ENCODE measurements at places on chromosomes 16 and 17.

- DNase-seq = peak; percentile 92
These were observed 84.1 kb upstream of the TOB1 start for GRCh38 chr17:50949989-50950877.

- DNase-seq = no peak
These were observed 17.5 kb downstream of the ACSF2 start for GRCh38 chr17:50443505-50443974.

- DNase-seq = no peak
These were observed 93.1 kb downstream of the VAT1L start for GRCh38 chr16:77881355-77882030.

GRCh38 chr17:35018814-35019213 is 38.5 kb downstream of the LIG3 start:
- no peak for DNase-seq

- DNase-seq = no peak
These were observed 30.2 kb downstream of the TPSG1 start for GRCh38 chr16:1194665-1195392.

DNA sequence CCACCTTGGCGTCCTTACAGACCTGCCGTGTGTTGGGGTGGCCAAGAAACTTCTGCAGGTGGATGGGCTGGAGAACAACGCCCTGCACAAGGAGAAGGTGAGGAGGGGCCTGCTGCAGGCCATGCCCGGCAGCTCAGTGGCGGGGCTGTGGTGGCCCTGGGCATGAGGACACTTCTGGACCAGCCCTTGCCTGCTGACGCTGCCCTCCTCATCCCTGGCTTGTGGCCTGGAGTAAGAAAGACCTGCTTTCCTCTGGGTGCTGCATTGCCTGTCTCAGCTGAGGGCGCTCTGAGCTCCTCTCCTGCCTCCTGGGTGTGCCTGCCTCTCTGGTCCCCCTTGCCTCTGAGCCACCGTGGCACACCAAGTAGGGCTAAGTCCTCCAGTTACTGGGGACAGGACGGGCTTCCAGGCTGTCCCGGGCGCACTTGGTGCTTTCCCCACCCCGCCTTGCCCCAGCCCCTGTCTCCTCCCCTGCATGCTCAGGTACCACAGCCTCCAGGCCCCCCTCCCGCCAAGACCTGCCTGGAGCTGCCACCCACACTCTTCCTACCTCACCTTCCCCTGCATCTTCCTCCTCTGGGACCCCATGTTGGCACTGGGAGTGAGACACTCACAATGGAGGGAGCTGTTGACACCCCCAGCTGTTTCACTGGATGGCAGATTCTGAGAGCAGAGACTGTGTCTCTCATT is 8.7 kb downstream of the ENDOV start:
- DNase-seq = no peak

DNA sequence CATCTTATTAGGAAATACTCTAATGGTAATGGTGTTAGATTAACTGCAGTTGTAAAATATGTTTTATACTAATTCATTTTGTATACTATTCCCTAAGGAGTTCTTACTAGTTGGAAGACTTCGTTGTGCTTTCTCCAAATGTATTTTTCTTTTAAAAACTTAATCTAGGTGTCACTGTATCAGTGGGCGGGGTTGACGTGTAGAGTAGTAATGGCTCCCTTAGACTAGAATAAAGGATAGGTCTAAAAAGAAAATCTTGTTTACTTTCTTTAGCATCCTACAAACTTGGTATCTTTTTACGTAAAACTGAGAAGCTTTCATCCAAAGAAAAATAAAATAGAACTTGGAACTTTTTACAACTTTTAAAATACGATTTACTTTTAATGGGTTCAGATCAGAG is 55.0 kb upstream of the MRC2 start:
- no peak for DNase-seq

DNA sequence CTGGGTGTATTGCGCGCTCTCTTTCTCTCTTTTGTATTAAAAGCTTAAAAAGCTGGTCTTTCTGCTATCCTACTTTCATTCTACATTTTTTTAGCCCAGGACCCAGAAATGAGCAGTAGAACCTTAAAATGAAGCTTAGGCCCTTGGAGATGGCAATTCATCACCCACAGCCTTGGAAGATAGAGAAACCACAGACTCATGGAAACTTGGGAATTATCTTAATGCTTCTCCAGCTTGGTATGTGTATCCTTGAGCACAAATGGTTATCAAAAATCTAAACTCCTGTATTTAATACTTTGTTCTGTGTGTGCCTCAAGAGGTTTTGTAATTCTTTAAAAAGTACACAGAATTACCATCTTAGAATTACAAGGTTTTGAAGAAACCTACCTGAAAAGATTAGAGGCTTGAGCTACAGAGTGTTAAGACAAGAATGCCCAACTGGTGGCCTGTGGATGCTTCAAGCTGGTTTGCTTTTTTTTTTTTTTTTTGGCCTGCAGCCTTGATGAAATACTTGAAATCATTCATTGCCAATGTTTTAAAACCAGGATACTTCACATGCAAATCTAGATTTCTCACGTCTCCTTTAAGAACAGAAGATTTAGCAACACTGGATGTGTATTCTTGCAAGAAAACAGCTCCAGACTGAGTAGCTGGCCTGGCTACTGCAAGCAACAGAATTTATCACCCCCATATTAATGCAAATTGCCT is 105.0 kb downstream of the XYLT1 start:
- DNase-seq = no peak

GRCh38 chr16:54407596-54407995 is 121.0 kb upstream of the IRX3 start:
- DNase-seq = peak; percentile 38

DNA sequence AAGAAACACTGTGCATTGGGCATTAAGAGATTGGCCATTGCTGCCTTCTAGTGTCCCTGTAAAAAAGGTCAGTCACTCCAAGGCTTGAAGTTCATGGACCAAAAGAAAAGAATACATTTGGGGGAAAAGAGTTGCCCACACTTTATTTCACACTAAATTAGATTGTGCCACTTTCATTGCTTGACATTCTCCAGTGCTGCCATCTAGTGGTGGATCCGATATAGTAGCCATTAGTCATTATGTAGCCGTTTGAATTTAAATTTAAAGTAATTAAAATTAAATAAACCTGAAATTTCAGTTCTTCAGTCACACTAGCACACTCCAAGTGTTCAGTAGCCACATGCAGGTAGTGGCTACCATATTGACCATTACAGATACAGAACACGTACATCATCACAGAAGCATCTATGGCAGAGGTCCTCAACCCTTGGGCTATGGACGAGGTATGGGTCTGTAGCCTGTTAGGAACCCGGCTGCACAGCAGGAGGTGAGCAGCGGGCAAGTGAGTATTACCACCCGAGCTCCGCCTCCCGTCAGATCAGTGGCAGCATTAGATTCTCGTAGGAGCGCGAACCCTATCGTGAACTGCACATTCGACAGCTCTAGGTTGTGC is 21.9 kb upstream of the CDH5 start:
- DNase-seq = peak; percentile 61

- DNase-seq = no peak
These were observed 14.7 kb downstream of the NXN start for GRCh38 chr17:964876-965275.

DNA sequence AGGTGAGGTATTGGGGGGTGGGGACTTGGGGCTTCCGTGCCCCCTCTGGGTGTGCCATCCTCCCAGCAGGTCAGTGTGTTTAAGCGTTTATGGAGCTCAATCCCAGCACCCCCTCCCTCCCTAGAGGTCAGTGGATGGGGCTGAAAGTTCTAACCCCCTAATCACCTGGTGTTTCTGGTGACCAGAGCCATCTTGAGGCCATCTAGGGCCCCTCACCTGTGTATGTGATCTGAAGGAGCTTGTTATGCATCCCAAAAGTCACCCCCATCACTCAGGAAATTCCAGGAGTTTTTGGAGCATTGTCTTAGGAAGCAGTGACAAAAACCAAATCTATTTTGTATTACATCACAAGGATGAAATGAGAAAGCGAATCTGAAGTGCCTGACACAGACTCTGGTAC is 67.8 kb upstream of the NOL11 start:
- no peak for DNase-seq

DNA sequence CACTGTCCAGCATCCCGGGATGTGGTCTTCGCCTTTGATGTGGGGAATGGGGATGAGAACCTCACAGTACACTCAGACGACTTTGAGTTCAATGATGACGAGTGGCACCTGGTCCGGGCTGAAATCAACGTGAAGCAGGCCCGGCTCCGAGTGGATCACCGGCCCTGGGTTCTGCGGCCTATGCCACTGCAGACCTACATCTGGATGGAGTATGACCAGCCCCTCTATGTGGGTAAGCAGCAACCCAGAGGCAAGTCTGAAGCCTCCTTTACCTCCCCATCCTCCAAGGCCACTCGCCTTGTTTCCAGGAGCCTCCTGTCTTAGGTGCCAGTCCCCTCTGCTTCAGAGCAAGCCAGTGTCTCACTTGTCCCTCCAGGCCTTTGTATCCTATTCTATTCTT is 10.2 kb downstream of the CNTNAP1 start:
- no peak for DNase-seq

DNA sequence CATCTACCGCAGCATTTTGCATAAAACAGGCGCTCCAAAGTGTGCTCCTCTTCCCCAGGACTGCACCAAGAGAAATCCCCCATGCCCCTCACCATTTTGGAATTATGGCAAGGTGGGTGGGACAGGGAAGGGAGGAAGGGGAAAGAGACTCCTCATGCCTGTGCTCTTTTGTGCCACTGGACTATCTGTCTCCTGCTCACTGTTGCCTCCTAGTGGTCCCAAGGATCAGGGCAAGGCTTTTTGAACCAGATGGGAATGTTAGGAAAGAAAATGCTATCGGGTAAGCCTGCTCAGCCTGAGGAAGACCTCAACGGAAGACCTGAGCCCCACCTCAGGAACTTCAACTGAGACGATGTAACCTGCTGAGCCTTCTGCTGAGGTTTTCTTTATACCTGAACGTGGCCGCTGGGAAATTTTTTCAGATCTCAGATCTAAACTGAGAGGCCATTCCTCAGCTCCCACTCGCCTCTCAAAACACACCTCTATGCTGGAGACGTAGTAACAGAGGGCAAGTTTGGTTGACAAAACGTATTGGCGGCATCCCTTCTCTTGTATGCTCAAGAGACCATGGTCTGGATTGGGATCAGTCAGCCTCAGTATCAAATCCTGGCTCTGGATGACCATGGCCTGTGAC is 58.3 kb downstream of the SPACA3 start:
- DNase-seq = peak; percentile 79

DNA sequence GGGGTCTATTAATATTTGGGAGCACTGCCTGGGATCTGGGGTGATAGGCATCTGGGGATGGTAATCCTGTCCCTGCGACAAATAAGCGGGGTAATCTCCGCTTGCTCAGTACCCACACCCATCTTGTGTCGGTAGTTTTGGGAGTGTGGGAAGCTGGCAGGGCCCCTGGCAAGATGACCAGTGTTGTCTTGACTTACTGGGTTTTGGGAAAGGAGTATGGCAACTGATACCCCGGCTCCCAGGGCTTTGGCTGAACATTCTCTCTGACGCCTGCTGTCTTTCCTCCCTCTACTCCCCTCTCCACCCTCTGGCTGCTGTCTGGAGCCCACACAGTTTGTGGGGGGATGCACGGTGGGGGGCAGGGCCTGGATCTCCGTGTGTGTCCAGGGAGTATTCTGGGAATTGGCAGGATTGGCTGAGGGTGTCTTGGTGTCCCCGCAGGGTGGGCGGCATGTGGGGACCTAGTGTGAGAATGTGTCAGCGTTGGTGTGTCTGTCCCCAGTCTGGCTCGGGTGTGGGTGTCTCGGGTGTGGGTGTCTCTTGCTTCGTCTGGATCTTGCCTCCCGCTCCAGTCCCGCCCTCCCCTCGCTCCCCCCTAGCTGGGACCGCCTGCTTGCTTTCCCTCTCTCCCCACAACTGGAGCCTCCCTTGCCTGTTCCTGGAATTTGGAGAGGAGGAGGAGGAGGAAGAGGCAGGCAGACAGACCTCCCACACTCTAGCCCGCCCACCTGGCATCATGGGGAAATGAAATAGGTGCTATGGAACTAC is 12.0 kb downstream of the RARA start:
- no peak for DNase-seq

- DNase-seq = no peak
These were observed 122.8 kb downstream of the CCDC182 start for GRCh38 chr17:57622306-57622682.

DNA sequence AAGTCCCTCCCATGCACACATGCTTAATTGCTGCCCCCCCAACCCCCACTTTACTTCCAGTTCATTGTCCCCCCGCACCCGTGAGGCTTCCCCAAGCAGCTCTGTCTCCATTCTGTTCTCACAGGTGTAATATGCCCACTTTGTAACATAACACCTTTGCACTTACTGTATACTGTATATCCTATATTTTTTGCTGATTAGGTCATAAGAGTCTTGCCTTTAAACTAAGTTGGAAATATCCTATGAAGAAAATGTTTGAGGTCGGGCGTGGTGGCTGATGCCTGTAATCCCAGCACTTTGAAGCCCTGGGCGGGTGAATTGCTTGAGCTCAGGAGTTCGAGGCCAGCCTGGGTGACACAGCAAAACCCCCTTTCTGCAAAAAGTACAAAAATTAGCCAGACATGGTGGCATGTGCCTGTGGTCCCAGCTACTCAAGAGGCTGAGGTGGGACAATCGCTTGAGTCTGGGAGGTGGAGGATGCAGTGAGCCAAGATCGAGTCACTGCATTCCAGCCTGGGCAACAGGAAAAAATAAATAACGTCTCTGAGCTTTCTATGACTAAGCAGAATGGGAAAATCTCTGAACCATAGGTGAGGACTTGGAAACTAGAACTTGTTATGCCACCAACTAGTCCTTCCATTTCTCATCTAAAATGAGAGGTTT is 76.1 kb downstream of the TNRC6C start:
- DNase-seq = peak; percentile 19

- no peak for DNase-seq
These were observed 250.2 kb downstream of the CDH13 start for GRCh38 chr16:82876951-82877350.

DNA sequence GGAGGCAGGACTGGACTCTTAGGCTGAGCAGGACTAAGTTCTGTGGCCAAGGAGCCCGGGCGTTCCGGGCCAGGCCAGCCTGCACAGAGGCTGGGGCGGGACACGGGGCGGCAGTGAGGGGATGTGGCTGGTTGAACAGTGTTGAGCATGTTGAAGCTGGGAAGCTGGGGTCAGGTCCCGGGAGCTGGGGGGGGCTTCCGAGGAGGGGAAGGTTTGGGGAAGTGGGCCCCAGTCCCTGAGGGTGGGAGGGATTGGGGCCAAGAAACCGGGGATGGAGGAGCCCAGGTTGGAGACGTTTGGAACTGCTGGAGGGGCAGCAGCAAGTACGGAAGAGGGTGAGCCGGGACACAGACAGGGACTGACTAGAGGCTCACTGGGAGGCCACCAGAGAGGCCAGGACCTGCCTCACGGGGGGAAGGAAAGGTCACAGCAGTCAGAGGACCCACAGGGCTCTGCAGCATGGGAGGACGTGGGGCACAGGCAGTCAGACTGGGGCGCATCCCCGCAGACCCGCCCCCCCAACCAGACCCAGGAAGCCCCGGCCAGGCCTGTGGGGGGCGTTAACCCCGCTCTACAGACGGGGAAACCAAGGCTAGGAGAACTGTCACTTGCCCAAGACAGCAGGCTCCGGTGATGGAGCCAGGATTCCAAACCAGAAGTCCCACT is 9.5 kb downstream of the TAX1BP3 start:
- DNase-seq = no peak

DNA sequence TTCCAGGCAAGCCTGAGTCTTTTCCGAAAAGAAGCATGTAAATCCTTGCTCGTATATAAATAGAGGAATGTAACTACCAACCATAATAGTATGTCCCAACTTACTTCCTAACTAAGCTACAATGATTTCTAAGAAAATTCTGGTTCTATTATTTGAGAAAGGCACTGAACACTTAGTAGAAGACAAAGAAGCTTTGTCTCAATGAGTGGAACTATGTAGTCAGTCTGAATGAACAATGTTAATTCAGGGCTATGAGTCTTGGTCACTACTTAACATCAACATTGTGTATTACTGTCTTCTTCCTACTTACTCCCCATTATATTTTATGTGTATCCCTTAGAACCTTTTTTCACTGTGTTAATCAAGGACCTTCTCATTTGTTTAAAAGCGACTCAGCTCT is 206.0 kb downstream of the CYB561 start:
- no peak for DNase-seq

Measured in MCF 10A (cell line).